ENCODE measurements at places on chromosomes 4 and X. TPM values are rescaled to one million over a fixed set of nuclear protein-coding genes. Genes with fewer than 3 reads are reported as not detected.

DNA sequence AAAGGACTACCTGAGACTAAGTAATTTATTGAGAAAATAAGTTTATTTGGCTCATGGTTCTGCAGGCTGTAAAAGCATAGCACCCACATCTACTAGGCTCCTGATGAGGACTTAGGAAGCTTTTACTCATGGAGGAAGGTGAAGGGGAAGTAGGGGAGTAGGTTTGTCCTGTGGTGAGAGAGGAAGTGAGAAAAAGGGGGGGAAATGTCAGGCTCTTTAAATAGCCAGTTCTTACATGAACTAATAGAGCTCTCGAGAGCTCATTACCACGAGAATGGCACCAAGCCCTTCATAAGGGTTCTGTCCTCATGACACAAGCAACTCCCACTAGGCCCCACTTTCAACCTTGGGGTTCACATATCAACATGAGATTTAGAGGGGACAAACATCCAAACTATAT is 125.5 kb upstream of the NRK start:
- DNase-seq = no peak

- no peak for DNase-seq
Measured at GRCh38 chr4:95572304-95572991, 23.7 kb upstream of the UNC5C start.

DNA sequence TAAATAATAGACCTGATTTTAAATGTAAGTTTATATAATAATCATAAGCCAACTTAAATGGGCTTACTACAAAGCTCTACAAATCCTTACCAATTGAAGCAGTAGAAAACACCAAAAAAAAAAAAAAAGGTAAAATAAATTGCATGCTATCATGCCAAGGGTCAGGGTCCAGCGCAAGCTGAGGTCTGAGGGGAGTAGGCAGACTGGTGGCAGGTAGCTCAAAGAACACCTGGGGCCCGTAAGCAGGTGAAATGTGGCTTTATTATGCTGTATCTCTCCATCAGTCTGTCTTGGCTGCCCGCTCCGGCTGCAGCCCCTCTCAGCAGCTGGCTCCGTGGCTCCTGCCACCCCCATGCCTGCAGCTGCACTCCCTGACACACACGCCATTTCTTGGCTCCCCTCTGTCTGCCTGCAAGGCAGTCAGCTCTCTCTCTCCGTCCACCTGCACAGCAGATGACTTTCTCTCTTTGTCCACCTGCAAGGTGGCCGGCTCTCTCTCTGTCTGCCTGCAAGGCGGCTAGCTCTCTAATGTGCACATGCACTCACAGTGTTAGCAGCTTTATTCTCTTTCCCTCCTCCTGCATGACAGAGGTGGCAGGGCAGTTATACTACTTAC is 209.4 kb upstream of the UGT8 start:
- DNase-seq = no peak

- no peak for DNase-seq
Measured at GRCh38 chrX:70444946-70445656, 466 bp downstream of the DLG3 start.

DNA sequence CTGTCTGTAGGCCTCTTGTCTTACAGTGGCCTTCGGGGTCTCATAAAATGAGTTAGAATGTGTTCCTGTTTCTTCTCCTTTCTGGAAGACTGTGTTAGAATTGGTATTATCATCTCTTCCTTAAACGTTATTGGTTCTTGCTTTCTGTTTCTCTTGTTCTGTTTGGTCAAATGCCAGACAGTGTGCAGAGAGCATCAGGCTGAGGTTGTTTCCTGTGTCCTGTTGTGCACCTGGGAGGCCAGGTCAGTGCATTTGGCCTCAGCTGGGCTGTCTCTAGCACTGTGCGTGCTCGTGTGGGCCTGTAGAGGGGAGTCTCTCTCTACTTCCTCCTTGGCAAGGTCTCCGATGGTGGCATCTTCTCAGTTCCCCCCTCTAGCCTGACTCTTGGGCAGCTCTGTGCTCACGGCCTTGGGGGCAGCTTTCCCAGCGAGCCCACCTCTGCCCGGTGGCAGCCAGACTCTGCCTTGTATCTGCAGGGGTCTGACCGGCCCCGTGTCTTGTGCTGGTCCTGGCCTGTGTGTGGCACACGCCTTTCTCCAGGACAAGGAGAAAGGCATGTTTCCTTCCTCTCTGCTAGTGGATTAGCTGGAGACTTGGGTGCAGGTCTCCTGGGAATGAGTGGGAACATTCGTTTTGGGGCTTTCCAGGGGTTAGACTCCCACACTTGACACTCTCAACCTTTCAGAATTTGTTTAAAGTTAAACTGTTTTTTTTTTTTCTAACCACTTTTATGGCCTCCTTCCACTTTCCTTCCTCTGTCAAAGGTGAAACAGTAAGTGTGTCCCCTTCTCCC is 62.3 kb downstream of the FAM193A start:
- DNase-seq = no peak

GRCh38 chrX:47144626-47145394 is at the start of the genes NDUFB11 and RBM10:
TSS of gene NDUFB11 (minus strand) at chrX:47144702. CDS start at chrX:47144679, 23 bp downstream.
TSS of gene RBM10 (plus strand) at chrX:47145221. CDS start at chrX:47147482, 2,261 bp downstream.
- DNase-seq = peak; percentile 82

DNA sequence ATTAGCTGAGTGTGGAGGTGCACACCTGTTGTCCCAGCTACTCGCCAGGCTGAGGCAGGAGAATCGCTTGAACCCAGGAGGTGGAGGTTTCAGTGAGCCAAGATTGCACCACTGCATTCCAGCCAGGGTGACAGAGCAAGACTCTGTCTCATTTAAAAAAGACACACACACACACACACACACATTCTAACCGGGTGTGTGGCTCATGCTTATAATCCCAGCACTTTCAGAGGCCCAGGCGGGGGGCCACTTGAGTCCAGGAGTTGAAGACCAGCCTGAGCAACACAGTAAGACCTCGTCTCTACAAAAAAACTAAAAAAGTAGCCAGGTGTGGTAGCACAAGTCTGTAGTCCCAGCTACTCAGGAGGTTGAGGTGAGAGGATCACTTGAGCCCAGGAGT is 152.3 kb downstream of the LRBA start:
- no peak for DNase-seq

GRCh38 chr4:117898496-117898895 is 135.8 kb upstream of the NDST3 start:
- no peak for DNase-seq

DNA sequence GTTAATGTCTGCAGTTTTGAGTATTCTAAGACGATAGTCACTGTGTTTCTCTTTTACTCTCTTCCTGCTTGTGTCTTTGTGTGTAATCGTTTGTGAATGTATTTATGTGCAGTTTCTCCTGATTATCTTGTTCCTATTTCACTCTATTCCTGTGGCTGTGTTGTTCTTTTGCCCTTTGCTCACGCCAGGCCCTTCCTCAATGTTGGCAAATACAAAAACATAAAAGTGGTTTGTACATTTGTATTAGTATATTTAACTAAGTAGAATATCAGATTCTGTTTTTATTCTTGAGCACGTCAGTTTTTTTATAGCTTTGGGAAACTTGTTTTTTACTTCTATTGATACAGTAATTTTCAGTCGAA is 107.6 kb upstream of the BMPR1B start:
- no peak for DNase-seq

GRCh38 chrX:19544693-19545305 is 29.5 kb upstream of the MAP3K15 start:
- DNase-seq = peak; percentile 14

- no peak for DNase-seq
Measured at GRCh38 chr4:56733352-56733751, 52.3 kb upstream of the HOPX start.

- DNase-seq = no peak
Measured at GRCh38 chr4:122050841-122051240, 99.0 kb upstream of the TRPC3 start.

DNA sequence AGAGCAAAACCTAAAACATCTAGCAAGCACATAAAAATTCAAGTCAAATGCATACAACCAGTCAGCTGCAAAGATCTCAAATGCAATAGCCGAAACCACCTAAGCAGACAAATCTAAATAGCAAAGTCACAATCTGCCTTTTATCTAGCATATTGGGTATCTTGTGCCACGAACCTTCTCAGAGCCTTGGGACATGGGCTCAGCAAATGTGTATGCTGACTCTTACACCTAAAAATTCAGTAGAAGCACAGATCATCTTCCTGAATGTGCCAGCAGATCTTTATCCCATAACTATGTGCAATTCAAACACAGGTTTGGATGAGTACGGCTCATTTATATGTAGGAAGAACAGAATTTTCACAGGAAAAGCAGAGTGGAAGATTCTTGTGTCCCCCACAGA is 492.1 kb downstream of the INPP4B start:
- DNase-seq = no peak

DNA sequence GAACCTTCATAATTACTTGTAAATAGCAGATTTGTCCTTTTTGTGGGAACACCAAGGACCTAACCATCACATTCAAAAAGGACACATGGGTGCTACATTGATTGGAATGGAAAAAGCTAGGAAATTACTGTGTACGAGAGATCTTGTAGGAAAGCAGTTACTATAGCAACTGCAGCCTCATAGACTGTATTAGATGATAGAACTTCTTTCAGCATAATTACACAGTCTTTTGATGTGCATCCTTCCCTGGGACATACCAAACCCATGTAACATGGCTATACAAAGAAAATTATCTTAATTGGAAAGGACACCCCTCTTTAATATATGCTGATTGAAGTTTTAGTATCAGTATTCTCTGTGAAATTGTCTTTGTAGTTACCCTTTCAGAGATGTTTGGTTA is 130.7 kb upstream of the CTSO start:
- DNase-seq = no peak

GRCh38 chrX:13492286-13492685 is 77.1 kb upstream of the EGFL6 start:
- no peak for DNase-seq

GRCh38 chrX:16445166-16445752 is 204.7 kb upstream of the S100G start:
- DNase-seq = peak; percentile 32

DNA sequence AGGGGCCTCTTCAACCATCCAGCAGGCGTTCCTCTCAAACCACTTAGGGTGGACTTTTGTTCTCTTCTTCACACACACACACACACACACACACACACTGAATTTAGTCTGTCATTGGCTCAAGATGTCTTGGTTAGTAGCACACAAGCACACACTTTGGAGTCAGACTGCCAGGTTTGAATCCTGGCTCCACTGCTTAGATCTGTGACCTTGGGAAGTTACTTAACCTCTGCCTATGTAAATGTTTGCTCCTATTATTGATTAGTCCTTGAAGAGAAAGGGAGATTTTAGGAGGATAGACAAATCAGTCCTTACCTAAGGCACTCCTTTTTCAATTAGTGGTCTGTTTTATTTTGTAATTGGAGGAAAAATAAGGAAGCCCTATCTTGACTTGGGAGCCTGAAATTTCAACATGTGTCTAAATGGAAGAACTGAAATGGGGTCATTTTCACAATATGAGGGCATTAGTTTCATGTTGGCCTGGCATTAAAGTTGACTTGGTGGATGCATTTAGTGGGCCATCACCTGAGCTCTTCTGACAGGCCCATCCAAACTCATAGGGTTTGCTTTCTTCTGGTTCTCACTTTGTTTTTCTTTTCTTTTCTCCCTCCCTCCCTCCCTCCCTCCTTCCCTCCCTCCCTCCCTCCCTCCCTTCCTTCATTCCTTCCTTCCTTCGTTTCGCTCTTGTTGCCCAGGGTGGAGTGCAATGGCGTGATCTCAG is 13.3 kb upstream of the TMEM131L start:
- DNase-seq = no peak

DNA sequence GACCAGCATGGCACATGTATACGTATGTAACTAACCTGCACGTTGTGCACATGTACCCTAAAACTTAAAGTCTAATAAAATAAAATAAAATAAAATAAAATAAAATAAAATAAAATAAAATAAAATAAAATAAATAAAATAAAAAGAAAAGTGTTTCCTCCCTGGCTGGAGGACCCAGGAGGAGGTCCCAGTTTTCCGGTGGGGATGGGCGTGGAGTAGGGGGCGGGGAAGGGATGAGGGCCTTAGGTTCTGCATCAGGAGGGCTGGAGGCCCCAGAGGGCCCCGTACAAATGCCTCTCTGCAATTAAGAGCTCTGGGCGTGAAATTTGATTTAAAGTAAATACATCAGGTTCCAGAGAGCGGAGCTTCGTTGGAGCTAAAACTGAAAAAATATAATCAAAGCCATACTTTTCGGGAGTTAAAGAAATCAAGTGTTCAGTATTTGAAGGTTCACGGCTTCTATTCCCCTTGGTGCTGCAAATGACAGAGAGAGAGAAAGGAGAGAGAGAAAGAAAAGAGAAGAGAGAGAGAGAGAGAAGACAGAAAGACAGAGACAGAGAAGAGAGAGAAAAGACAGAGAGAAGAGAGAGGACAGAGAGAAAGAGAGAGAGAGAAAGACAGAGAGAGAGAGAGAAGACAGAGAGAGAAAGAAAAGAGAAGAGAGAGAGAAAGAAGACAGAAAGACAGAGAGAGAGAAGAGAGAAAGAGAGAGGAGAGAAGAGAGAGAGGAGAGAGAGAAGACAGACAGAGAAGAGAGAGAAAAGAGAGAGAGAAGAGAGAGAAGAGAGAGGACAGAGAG is 8.7 kb upstream of the SHOX start:
- DNase-seq = no peak

- DNase-seq = no peak
Measured at GRCh38 chr4:146278986-146279385, 64.6 kb downstream of the REELD1 start.

GRCh38 chr4:88725986-88726385 is 28.4 kb upstream of the NAP1L5 start:
- DNase-seq = no peak

- no peak for DNase-seq
Measured at GRCh38 chr4:68074397-68074796, 55.3 kb downstream of the TMPRSS11F start.

The TMPRSS11E gene
- total RNA-seq = not detected

The HSFX3 gene
- total RNA-seq = not detected

The FANCB gene
- 9.8 TPM for total RNA-seq

The CACNA1F gene
- not detected for total RNA-seq

The SLIT2 gene
- not detected for total RNA-seq

The MND1 gene
- 5.2 TPM for total RNA-seq

The NAP1L2 gene
- total RNA-seq = 3.1 TPM

The IL2 gene
- 3,324 TPM for total RNA-seq

The PLP1 gene
- not detected for total RNA-seq

The TMEM150C gene
- not detected for total RNA-seq
